Vein endothelial cell (primary cell): ENCODE measurements at places on chromosomes 1 and 21. TPM values are rescaled to one million over a fixed set of nuclear protein-coding genes. Genes with fewer than 3 reads are reported as not detected.

CGN gene
- under 0.01 and 0.96 TPM in 2 replicates for total RNA-seq

HSPB7 gene
- total RNA-seq = under 0.01 TPM in 1 of 2 replicates, not detected in the other

CMPK1 gene
- total RNA-seq = 87.5 and 109 TPM in 2 replicates

NHLH1 gene
- 0.19 and 0.33 TPM in 2 replicates for total RNA-seq

GCSAML gene
- not detected in 2 replicates for total RNA-seq

KIAA0040 gene
- total RNA-seq = 17.6 and 53.5 TPM in 2 replicates

MEX3A gene
- 15.8 and 19.9 TPM in 2 replicates for total RNA-seq

MARK1 gene
- total RNA-seq = 1.7 and 2.3 TPM in 2 replicates

PCSK9 gene
- total RNA-seq = 0.10 TPM in 1 of 2 replicates, not detected in the other

CYP4A11 gene
- total RNA-seq = not detected in 2 replicates

TRIM46 gene
- total RNA-seq = 6.9 and 12.0 TPM in 2 replicates

OR2T11 gene
- total RNA-seq = not detected in 2 replicates

TSPAN2 gene
- 1.5 and 4.2 TPM in 2 replicates for total RNA-seq

BSND gene
- total RNA-seq = not detected in 2 replicates

SELL gene
- 2.9 and 3.3 TPM in 2 replicates for total RNA-seq

HSD3B1 gene
- total RNA-seq = not detected in 2 replicates

TRIM33 gene
- 43.1 and 45.5 TPM in 2 replicates for total RNA-seq

NBPF14 gene
- total RNA-seq = 5.2 and 6.2 TPM in 2 replicates
